ENCODE measurements at places on chromosomes 13 and 19. TPM values are rescaled to one million over a fixed set of nuclear protein-coding genes. Genes with fewer than 3 reads are reported as not detected.

DNA sequence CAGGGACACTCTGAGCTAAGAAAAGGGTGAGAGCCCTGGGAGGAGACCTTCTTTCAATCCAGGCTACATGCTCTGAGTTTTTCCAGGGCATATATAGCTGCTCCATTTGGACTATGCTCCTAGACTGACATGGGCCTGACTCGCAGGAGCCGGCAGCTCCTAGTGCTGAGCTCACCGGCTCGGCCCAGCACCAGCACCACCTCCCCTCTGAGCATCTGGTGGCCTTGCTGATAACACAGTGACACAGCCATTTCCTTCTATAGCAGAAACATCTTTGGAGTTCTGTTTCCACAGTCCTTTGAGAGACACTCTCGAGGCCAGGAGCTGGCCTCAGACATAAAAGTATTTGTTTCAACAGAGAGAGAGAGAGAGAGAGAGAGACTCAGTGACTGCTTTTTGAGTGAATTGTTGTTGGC lies 184.9 kb downstream of the TM9SF2 start:
- no peak overlapping the region for H3K27ac ChIP-seq
- no peak for DNase-seq
- H3K27me3 ChIP-seq: peaks cover 8% of the 10 kb centered on the region
- no peak overlapping the region for H3K4me3 ChIP-seq
- H3K36me3 ChIP-seq: no peaks in the 10 kb centered on the region

The NKPD1 gene
- total RNA-seq: not detected

DNA sequence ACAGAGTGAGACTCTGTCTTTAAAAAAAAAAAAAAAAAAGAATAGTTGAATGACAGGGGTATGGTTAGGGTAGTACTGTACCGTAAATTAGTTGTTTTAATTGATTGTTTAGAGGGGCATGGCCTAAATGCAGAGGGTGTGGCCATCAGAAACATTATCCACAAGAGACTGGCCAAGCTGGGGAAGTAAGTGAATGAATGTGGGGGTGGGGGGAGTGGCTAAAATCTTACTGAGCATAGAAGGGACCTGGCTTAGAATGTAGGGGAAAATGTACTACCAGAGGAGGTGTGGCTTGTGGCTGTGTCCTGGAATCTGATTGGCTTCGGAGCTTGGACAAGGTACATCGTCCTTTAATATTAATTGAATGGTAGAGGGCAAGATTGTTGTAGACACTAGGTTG lies 3.8 kb downstream of the BCL2L12 start:
- no peak for DNase-seq
- H3K4me1 ChIP-seq: peaks cover 19% of the 10 kb centered on the region
- H3K27ac ChIP-seq: no peak overlapping the region
- H3K27me3 ChIP-seq: peaks cover 8% of the 10 kb centered on the region
- peaks cover 4% of the 10 kb centered on the region for H3K36me3 ChIP-seq

The SPACA4 gene
- not detected for total RNA-seq

- H3K4me3 ChIP-seq: no peak overlapping the region
- H3K36me3 ChIP-seq: no peaks in the 10 kb centered on the region
- H3K27me3 ChIP-seq: peaks cover 2% of the 10 kb centered on the region
- no peak overlapping the region for H3K27ac ChIP-seq
Measured at GRCh38 chr13:30770929-30771328, 35.6 kb downstream of the ALOX5AP start.

DNA sequence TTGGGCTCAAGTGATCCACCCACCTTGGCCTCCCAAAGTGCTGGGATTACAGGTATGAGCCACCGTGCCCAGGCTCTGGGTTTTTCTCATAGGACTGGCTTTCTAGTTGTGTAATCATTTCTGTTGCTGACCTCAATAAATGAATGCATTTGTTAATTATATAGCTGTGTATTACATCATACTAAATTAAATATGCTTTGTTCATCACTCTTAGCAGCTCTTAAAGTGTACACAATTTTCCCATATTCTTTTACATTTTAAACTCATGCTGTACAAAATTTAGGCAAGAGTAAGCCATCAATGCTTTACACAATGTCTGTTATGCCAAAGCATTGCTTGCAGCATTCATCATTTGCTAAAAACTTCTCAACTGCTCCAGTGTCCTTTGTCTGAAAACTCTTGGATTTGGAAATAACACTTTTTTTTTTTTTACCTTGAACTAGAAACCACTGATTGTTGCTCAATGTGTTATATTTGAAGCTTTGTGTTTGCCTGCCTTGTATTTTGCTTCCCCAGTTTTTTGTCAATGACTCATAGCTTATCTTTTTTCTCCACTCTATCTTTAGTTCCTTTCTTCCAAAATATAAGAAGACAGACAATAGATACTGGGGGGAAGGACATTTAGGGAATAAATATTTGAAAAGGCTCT lies 31.4 kb downstream of the CCDC122 start:
- no peak overlapping the region for H3K4me3 ChIP-seq
- DNase-seq: peak; percentile 16
- no peaks in the 10 kb centered on the region for H3K27me3 ChIP-seq
- H3K36me3 ChIP-seq: peaks cover 33% of the 10 kb centered on the region
- H3K4me1 ChIP-seq: peaks cover 32% of the 10 kb centered on the region

The PPFIA3 gene
- total RNA-seq: 2.6 TPM

DNA sequence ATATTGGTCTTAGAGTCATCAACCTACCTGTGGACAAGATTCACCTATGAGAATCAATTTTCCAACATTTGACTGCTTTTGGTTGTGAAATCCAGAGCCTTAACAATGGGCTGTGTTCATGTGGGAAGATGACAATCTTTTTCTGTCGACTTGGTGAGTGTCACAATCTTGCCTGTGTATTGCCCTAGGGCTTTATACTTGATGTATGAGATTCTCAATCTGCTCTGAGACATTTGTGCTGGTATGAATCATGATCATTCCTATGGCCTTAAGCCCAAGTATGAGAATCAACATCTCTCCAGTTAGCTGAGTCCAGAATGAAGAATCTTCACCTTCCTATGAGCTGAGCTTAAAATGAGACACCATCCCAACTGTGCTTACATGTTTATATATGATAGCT lies 68.7 kb downstream of the ZNF726 start:
- no peaks in the 10 kb centered on the region for H3K4me1 ChIP-seq
- H3K27me3 ChIP-seq: no peaks in the 10 kb centered on the region
- H3K36me3 ChIP-seq: no peaks in the 10 kb centered on the region
- DNase-seq: peak; percentile 42

DNA sequence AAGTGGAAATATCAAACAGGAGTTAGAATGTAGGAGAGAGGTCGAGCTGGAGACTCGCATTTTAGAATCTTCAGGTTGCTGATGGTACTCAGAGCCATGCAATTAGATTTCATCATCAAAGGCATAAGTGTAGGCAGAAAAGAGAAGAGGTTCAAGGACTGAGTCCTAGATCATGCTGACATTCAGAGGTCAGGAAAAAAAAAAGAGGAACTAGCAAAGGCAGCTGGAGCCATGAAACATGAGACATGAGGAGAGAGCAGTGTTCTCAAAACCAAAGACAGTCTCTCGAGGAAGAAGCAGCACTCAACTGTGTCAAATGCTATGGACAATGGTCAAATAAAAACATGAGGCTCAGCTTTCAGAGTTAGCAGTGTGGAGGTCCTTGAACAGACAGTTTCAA lies 12.4 kb upstream of the TPP2 start:
- no peak overlapping the region for H3K27ac ChIP-seq
- H3K4me3 ChIP-seq: no peak overlapping the region
- peaks cover 5% of the 10 kb centered on the region for H3K4me1 ChIP-seq
- no peak for DNase-seq

DNA sequence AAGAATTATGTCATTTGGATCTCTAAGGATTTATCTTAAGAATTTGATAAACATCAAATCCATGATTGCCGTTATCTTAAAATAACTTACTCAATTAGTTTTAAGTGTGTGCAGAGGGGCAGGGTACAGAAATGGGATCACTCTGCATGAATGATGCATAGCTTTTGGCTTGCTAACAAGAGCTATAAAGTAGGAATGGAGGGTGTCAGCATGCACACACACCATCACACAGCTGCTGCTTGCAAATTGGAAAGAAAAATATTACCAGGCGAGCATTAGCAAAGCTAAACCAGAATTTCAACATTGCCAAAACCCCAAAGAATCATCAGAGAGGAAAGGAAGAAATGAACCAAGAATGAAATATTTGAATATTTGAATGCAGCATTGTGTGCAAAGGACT lies 580.6 kb downstream of the LMO7 start:
- no peaks in the 10 kb centered on the region for H3K27me3 ChIP-seq
- no peak overlapping the region for H3K27ac ChIP-seq
- no peak for DNase-seq
- no peaks in the 10 kb centered on the region for H3K4me1 ChIP-seq

The EXOC3L2 gene
- not detected for total RNA-seq

The YIF1B gene
- total RNA-seq: 86.8 TPM

DNA sequence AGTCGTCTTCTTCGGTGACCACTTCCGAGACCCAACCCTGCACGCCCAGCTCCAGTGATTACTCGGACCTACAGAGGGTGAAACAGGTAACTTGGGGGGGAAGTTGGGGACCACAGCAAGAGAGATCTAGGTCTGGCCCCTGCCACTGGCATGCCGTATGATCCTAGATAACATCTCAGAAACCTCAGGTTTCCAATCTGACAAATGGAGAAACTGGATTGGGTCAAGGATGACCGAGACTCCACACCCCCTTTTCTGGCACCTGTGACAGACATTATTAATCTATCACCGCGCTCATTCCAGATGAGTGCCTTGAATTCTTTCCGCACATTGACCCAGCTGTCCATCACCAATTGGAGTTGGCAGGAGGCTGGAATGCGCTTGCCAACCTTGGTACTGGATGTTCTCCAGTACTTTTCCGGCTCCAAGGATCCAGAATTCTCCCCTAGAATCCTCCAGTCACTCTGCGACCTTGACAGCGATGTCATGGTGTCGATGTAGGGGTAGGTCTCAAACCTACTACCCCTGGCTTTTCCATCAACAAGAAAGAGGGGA lies 17.4 kb downstream of the VASP start:
- no peak for DNase-seq
- H3K27ac ChIP-seq: no peak overlapping the region
- H3K27me3 ChIP-seq: peaks cover 14% of the 10 kb centered on the region
- no peak overlapping the region for H3K4me3 ChIP-seq

DNA sequence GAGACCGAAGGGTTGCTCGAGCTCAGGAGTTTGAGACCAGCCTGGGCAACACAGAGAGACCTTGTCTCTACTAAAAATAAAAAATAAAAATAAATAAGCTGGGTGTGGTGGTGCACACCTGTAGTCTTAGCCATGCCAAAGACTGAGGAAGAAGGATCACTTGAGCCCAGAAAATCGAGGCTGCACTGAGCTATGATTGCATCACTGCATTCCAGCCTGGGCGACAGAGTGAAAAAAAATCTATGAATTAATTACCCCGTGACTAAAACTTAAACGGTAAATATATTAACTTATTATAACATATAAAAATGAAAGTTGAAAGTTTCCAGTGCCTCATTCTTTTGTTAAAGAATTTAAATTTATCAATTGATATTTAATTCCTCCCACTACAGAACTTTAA lies 273.7 kb downstream of the KLF12 start:
- H3K27me3 ChIP-seq: no peaks in the 10 kb centered on the region
- DNase-seq: no peak
- no peak overlapping the region for H3K27ac ChIP-seq

GRCh38 chr13:106533943-106534638 lies 1.4 kb downstream of the EFNB2 start:
- DNase-seq: peak; percentile 28
- H3K27ac ChIP-seq: peak overlapping the region; percentile 88
- H3K4me3 ChIP-seq: peak overlapping the region; percentile 93

DNA sequence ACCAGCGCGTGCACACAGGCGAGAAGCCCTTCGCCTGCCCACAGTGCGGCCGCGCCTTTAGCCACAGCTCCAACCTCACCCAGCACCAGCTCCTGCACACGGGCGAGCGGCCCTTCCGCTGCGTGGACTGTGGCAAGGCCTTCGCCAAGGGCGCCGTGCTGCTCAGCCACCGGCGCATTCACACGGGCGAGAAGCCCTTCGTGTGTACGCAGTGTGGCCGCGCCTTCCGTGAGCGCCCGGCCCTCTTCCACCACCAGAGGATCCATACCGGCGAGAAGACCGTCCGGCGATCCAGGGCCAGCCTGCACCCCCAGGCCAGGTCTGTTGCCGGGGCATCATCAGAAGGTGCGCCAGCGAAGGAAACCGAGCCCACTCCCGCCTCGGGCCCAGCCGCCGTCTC lies 4.4 kb upstream of the ZNF446 start:
- H3K27me3 ChIP-seq: peaks cover 3% of the 10 kb centered on the region
- no peak for DNase-seq
- peaks cover 38% of the 10 kb centered on the region for H3K4me1 ChIP-seq

All from HFFc6 (cell line).